ENCODE measurements at places on chromosomes 5 and 9.

DNA sequence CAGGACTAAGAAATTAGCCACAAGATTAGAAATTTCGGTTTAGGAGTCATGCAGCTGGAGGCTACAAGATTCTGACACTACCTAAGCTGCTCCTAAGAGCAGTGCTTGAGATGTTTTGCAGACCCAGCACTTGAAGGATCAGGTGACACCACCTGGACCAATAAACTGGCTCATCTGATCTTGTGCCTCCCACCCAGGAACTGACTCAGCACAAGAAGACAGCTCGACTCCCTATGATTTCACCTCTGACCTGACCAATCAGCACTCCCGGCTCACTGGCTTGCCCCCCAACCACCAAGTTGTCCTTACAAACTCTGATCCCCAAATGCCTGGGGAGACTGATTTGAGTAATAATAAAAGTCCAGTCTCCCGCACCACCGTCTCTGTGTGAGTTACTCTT is 170.4 kb downstream of the TTC39B start:
- DNase-seq, result no peak

DNA sequence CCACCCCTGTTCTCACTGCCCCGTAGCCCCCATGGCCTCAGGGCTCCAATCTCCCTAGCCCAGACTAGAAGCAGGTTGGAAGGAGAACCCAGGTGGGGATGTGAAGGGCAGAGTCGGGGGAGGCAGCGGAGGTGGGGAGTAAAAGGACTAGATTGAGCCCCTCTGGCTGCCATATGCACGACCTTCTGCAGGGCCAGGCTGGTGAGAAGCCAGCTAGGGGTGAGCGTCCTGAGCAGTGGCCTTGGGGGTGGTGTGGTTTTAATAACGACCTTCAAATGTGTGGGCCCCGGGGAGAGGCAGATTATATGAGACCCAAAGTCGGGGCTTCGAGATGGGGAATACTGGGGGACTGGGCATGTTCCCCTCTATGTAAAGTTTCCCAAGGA is 139.5 kb downstream of the C9orf50 start:
- no peak for DNase-seq

DNA sequence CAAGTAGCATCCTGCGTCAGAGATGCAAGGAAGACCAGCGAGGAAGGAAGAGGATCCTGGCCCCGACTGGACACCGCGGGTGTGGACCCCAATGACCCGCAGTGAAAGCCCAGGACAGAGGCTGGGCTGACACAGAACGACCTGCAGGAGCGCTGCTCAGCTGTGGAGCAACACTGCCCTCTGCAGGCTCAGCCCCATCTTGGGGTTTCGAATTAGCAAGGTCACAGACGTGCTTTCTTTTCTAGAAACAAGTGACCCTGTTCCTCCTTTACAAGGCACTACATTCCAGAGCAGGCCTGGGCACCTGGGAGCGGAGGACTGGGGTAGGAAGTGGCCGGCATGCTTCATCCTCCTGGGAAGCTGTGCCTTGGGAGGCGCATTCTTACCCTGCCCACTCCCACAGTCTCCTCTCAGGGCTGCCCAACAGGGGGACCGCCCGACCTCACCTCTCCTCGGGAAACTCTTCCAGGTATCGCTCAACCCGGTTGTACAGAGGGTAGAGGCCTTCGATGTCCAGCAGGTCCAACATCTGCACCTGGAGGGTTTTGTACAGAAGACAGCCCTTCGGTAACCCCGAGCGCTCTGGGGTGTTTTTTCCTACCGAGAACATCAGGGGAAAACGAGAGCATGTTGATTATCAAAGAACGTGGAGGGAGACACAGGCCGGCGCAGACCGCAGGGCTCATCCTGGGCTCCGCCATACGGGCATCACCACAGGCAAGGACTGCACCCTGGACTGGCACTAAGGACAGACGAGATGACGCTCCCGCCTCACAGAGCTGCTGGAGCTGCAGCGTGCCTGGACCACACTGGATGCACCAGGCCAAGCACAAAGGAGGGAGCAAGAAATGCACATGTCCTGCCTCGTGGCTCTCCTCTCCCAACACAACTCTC is 35.0 kb downstream of the IPPK start:
- peak; percentile 77 for DNase-seq

DNA sequence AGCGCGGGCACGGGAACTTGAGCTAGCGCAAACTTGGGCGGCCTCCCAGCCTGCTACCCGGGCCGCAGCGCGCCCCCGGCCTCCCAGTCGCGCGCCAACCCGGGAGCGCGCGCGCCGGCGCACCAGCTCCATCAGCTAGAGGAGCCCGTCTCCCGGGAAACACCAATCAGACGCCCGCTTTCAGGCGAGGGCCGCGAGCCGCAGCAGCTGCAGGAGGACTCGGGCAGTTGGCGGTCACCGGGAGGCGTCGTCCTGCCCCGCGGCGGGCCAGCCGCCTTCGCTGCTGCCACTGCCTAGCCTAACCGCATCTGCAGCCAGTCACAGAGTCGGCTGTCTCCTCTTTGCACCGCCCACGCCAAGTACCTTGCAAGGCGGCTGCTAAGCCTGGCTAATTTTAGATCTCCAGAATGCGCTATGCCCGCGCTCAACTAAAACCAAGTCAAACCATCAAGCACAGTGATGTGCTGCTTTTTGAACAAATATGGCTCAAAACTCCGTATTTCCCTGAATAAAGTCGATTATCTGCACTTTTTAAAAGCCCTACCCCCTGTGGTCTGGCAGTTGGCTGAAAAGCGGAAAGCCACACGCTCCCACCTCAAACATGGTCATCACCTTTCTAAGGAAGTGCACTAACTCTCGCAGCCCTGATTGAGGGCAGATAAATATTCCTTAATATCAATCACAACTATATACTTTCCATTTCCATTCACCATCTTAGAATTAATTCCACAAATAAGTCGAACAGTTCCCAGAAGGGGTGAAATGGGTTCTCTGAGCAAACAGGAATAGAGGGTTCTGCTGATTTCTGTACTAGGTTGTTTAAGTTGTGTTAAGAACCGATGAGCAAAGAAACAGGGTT is 221.8 kb downstream of the MEF2C start:
- DNase-seq, result peak; percentile 98

- DNase-seq, result no peak
Observed at GRCh38 chr9:3036333-3036700, 192.4 kb upstream of the PUM3 start.

DNA sequence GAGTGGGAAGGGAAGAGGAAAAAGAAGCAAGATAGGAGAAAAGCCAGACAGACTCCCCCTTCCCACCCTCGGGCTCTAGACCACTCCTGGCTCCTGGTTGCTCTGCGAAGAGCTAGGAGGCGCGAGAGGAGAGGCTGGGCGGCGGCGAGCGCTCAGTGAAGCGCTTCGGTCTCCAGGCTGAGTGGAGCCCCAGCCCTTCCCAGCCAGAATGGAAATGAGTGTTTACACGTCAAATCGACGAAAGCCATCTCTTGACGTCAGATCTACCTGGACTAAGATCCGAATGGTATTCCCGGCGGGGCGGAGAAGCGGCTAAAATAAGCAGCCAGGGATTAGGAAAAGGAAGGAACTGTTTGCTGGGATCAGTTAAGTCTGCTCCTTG is at the start of gene PCSK1:
PCSK1 (minus strand) TSS at position 183 of the 382 bp plus-strand sequence. CDS start 206 bp downstream, outside the sequence.
- DNase-seq, result peak; percentile 50

- DNase-seq, result no peak
Observed at GRCh38 chr5:72501488-72501887, 5.7 kb downstream of the ZNF366 start.

DNA sequence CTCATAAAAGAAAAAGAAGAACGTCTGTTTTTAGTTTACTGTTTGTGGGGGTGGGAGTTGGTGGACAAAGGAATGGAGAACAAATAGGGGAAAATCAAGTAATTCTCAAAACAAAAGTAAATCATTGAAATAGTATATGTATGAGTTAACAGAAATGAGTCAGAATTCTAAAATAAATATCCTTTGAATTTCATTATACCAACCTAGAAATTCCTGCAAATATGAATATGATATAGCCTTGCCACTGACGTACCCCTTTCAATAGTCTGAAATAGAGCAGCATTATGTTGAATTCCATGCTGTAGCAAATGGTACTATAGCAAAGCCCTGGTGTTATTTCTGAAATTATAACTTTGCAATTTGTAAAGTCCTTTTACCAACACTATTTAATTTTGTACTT is 29.6 kb upstream of the DTWD2 start:
- no peak for DNase-seq

DNA sequence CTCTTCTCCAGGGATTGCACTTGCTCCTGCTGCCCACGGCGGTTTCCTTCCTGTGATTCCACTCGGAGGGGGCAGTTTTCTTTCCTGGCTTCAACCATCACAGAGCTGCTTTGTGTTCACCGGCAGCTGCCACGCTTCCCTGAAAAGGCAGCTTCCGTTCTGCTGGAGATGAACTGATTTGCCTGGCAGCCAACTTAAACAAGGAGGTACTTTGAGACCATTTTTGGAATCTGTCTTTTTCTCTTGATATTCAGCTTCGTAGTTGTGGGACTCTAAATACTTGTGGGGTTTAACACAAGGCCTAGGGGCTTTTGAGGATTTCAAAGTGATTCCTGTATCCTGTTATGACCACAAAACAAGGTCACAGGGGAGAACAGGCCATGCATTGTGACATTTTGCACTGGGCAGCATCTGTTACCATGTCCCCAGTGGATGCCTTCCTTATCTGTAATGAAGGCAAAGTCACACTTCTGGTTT is 192.0 kb downstream of the MTRR start:
- DNase-seq, result no peak

GRCh38 chr5:159469496-159470372 is 139.4 kb upstream of the IL12B start:
- peak; percentile 38 for DNase-seq

GRCh38 chr5:93874491-93874890 is 133.1 kb upstream of the POU5F2 start:
- no peak for DNase-seq

- no peak for DNase-seq
Observed at GRCh38 chr9:1200847-1201251, 150.7 kb downstream of the DMRT2 start.

DNA sequence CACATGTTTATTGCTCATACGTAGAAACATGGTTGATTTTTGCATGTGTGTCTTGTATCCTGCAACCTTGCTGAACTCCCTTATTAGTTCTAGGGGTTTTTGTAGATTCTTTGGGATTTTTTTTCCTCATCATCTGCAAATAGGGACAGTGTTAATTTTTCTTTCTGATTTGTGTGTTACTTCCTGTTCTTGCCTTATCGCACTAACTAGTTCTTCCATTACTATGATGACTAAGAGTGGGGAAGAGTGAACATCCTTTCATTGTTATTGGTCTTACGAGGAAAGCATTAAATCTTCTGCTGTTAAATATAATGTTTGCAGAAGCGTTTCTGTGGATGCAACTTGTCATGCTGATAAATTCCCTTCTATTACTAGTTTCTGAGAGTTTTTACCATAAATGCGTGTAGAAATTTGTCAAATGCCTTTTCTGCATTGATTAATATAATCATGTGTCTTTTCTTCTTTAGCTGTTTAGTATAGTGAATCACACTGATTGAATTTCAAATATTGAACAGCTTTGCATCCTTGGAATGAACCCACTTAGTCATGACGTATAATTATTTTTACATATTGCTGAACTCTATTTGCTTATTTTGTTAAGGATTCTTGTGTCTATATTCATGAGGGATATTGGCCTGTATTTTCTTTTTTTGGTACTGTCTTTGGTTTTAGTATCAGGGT is 32.1 kb upstream of the RNF130 start:
- DNase-seq, result no peak

DNA sequence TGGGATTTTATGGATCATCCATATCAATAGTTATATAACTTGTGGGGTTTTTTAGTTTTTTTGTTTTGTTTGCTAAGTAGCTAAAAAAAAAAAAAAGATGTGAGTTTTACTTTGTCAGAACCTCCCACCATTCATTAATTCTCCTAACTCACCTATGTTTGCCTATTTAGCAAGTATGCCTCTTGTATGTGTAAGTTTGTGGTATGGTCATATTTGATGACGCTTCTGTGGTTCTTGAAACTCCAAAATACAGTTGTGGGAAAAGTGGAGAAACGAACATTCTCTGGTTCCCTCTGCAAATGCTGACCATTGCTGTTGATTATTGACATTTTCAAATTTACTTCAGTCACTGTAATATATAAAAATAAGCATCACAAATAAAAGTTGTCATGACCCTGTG is 75.7 kb downstream of the PBX3 start:
- no peak for DNase-seq

DNA sequence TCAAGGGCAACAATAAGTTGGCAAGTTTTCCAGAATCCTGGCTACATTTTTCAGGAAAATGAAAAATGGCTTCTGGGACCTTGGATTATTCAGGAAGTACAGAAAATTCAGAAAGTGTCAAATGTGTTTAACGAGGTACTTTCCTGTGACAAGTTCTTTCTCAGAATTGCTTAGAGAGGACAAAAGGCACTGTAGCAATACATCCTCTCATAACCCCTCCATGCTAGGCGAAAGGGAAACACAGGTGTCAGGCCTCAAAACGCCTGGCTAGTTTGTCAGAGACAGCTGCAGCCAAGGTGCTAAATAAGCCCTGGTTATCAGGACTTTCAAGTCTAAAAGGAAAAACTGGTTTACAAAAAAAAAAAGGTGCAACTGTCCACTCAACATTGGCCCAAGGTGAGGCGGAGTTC is 115.2 kb downstream of the GNAQ start:
- no peak for DNase-seq

- DNase-seq, result no peak
Observed at GRCh38 chr5:126987271-126987899, 43.0 kb downstream of the MARCHF3 start.

- DNase-seq, result no peak
Observed at GRCh38 chr9:77982581-77983319, 48.9 kb downstream of the GNAQ start.

- DNase-seq, result no peak
Observed at GRCh38 chr9:119240546-119240945, 128.7 kb downstream of the BRINP1 start.

- DNase-seq, result no peak
Observed at GRCh38 chr5:66931651-66932050, 264.9 kb downstream of the CD180 start.

DNA sequence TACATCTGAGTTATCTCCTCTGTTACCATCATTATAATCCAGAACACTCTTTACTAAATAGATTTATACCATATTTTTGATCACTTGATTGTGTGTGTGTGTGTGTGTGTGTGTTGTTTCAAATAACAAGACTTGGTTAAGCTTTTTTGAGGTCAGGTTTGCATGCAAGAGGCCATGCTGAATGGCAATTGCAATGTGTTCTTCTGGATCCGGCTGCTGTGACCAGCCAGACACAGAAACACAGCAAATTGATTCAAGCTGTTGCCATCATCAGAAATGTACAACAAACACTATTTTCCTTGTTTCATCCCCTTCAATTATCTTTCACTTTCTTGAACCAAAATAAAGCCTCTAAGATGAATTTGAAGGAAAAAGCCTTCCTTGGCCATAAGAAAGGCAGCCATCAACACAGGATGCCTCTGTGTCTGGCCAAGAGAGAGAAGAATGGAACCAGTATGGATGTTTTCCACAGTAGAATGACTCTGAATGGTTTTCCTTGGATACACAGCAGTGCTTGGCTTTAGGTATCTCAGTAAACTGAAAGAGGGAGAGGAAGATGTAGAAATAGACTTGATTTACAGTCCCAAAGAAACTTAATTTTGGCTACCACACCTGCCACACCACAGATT is 53.9 kb downstream of the DPYSL3 start:
- DNase-seq, result no peak
